ENCODE measurements at places on chromosomes 4 and X.

GRCh38 chr4:189143263-189143952 lies 797.3 kb upstream of the FRG1 start:
- no peak for DNase-seq

DNA sequence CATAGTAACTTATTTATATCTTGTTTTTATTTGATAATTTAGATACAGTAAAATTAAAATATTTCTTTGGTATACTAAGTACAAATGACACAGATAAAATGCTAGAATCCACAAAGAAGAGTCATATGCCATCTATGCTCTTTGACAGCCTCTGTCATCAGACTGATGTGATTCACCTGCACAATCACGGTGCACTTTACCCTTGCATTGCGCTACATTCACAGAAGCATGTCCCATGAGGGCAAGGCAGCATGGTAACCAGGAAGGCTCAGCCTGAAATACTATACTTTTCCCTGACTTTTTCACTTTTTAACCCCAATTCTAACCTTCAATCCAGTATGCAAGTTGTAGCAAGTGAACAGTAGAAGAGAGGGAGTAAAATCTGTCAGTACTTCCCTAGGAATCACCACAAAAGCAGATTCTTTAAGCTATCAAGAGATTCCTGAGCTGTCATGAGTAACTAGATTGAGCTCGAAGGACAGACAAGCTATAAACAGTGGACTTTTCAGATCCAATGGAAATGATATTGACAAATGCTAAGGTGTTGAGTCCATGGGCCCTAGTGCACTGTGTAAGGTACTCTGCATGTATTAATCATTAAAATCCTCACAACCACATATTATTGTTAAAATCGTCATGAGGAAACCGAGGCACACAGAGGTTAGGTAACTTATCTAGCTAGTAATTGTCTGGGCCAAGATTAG lies 14.2 kb downstream of the SEC24D start:
- no peak for DNase-seq

GRCh38 chr4:8548731-8549351 lies 31.4 kb upstream of the GPR78 start:
- DNase-seq, result no peak

DNA sequence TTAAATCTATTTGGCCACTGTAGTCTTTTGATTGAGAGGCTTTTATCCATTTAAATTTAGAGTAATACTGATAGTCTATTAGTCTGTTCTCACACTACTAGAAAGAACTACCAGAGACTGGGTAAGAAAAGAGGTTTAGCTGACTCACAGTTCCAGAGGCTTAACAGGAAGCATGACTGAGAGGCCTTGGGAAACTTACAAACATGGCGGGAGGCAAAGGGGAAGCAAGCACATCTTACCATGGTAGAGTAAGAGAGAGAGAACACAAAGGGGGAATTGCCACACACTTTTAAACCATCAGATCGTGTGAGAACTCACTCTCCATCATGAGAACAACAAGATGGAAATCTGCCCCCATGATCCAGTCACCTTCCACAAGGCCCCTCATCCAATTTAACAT lies 410.9 kb downstream of the PDGFC start:
- DNase-seq, result no peak

DNA sequence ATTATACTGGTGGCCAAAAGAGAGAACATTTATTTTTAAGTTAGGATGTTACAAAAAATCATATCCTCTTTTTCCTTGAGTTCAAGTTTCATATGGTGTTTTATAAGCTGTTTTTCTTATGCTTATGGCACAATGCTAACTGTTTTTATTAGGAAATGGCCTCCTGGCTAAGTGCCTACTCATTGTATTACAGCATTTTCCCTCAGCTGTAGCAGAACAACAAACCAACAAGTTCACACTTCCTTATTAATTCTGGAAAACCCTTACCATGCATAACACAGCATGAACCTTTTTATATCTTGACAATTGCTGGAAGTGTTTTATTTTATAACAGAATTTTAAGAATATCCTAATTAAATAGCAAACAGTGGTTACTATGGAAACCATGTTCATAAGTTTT lies 165.8 kb downstream of the GASK1B start:
- DNase-seq, result no peak

DNA sequence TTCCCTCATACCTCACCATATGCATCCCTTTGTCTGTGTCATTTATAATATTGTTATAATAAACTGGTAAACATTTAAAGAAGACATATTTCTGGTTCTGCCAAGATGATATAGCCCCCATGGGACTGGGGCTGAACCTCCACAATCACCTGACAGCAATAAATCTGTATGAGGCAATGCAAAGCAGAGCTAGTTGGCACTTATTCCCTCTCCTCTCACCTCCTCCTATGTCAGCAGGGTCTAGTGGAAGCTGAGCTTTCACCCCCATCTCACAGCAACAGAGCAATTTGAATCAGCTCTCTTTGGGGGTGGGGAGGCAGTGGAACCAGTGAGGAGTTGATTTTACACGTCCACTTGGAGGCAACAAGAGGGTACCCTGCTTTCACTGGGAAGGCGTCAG lies 206.9 kb downstream of the AR start:
- DNase-seq, result no peak

- no peak for DNase-seq
These were observed 34.3 kb downstream of the NYX start for GRCh38 chrX:41481264-41482109.

- DNase-seq, result no peak
These were observed 8.4 kb downstream of the CORIN start for GRCh38 chr4:47829438-47829837.

- peak; percentile 5 for DNase-seq
These were observed 276.5 kb downstream of the PPP4R3C start for GRCh38 chrX:27186671-27187070.

DNA sequence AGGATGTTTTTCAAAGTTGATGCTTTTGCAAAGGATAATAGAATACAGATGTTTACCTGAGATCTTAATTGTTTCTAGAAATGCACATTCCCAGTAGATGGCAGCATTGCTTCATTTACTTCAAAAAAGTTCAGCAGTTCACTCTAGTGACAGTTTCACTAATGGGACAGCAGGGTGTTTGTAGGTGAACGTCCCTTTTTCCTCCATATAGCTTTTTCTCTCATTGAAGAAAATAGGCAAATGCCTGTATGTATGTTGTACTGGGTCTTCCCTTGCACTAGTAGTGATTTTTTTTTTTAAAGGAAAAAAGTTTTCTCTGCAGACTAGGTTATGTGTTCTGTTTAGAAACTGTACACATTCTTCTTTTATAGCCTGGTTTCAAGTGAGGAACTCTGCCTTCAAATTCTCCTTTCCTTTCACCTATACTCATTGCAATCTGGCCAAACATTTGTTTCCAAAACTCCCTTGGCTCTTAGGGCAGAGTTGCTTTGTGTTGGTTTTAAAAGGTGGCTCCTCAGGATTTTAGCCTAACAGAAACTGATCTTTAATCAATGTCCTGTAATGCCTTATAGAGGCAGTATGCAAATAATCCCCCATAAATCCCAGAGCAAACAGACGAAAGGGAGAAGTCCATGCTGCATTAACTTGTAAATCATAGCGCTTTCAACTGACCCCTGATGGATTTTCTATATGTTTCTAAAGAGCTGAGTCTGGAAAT lies 86.3 kb downstream of the EGF start:
- DNase-seq, result peak; percentile 21

- DNase-seq, result no peak
These were observed 42.3 kb downstream of the NIPAL1 start for GRCh38 chr4:48058617-48059530.

- DNase-seq, result no peak
These were observed 534.4 kb upstream of the EPHA5 start for GRCh38 chr4:66204534-66205247.

GRCh38 chrX:115560211-115560977 lies 580 bp upstream of the PLS3 start:
- DNase-seq, result no peak

GRCh38 chrX:19840899-19841648 lies 46.3 kb downstream of the SH3KBP1 start:
- no peak for DNase-seq

GRCh38 chr4:52889778-52890520 lies 27.8 kb downstream of the RASL11B start:
- no peak for DNase-seq

DNA sequence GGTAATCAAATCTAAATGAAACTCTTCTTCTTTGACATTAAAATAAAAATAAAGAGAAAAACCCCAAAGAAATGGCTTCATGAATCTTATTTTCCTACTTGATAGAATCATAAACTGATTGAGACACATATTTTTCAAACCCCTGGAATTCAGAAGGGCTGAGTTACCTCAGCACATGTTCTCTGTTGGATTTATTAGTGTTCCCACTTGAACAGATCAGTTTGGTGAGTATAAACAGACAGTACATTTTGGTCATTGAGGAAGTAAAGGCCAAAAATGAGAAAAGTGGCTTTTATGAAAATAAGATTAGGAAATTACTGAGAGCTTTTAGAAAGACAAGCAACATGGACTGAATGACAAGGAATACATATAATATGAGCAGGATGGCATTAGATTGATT lies 620.4 kb downstream of the ANKRD50 start:
- DNase-seq, result no peak

- DNase-seq, result peak; percentile 2
These were observed 23.1 kb downstream of the SETD7 start for GRCh38 chr4:139532947-139533346.

DNA sequence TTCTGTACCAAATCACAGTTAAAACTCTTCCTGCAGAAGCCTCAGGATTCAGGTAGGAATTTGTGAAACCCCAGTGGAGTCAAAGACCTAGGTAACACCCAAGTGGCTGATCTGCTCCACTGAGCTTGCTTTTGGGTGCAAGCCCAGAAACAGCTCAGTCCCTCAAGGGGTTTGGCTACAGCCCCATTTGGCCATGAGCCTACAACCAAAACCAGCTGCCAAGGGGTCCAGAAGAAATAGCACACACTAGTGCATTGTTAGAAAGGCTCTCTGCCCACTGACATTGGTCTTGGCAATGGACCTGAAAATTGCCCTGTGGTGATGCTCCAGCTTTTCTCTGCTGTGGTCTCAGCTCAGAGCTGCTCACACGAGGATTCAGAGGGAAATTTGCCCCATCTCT lies 577.4 kb upstream of the INTU start:
- peak; percentile 61 for DNase-seq

GRCh38 chr4:80309294-80310004 lies 26.1 kb upstream of the CFAP299 start:
- no peak for DNase-seq
